ENCODE measurements at places on chromosomes 1 and 21.

- DNase-seq: no peak
- H3K36me3 ChIP-seq: no peaks in the 10 kb centered on the region
- no peaks in the 10 kb centered on the region for H3K4me1 ChIP-seq
- H3K27me3 ChIP-seq: no peaks in the 10 kb centered on the region
- H3K4me3 ChIP-seq: no peak overlapping the region
- no peak overlapping the region for H3K27ac ChIP-seq
Measured at GRCh38 chr1:4268262-4268888, 368.3 kb upstream of the C1orf174 start.

GRCh38 chr1:150808121-150808520 is at the start of gene CTSK:
TSS of gene CTSK (minus strand) at chr1:150808260. CDS start at chr1:150806805, 1,455 bp downstream.
- peaks cover 10% of the 10 kb centered on the region for H3K4me1 ChIP-seq
- no peaks in the 10 kb centered on the region for H3K27me3 ChIP-seq
- no peak within 1 kb of the TSS for H3K4me3 ChIP-seq
- no peak for DNase-seq
- peaks cover 7% of the 10 kb centered on the region for H3K36me3 ChIP-seq

DNA sequence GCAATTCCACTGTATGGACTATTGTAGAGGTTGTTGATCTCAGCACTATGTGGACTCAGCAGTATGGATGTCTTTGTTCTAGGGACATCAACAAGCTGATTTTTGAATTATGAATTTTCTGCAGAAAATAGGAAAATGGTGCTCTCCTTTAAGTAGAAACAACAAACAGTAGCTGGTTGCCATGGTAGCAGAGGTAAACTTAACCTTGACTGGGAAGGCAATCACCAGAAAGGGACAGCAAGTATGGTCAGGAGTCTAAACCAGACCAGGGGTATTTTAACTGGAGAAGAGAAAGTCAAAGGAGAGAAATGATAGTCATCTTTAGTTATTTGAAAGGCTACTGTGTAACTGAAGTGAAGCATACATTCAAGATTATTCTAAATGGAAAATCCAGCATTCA is 22.3 kb downstream of the WLS start:
- no peak overlapping the region for H3K4me3 ChIP-seq
- H3K27me3 ChIP-seq: no peaks in the 10 kb centered on the region
- H3K27ac ChIP-seq: no peak overlapping the region
- no peaks in the 10 kb centered on the region for H3K4me1 ChIP-seq
- DNase-seq: no peak

DNA sequence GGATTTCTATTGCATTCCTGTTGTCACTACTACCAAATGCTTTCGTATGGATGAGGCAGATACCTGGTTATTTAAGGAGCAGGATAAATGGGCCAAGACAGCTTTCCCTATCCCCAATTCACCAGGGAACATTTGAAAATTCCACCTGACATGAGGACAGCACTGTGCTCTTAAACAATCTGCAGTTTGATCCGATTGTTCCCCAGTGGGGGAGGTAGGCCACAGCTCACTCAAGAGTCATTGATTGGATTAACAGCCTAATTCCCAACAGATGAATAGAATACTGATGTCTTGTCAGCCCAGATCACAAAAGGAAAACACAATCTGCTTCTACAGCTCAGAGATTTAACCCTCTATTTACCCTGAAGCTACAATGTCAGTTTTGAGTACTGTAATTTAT is 123.9 kb downstream of the LHX4 start:
- no peaks in the 10 kb centered on the region for H3K27me3 ChIP-seq
- no peaks in the 10 kb centered on the region for H3K36me3 ChIP-seq
- peaks cover 5% of the 10 kb centered on the region for H3K4me1 ChIP-seq
- no peak overlapping the region for H3K4me3 ChIP-seq
- no peak overlapping the region for H3K27ac ChIP-seq

GRCh38 chr1:33157131-33157530 is 24.7 kb downstream of the TRIM62 start:
- H3K27ac ChIP-seq: no peak overlapping the region
- DNase-seq: no peak
- H3K4me3 ChIP-seq: no peak overlapping the region
- peaks cover 7% of the 10 kb centered on the region for H3K4me1 ChIP-seq

Measured in H1 (cell line).